Hindlimb muscle (tissue), 1 donor: ENCODE measurements at places on chromosomes 12 and 14. TPM values are rescaled to one million over a fixed set of nuclear protein-coding genes. Genes with fewer than 3 reads are reported as not detected.

RPL10L gene
- not detected for polyA plus RNA-seq

STRAP gene
- 107 TPM for polyA plus RNA-seq

HOXC12 gene
- 0.48 TPM for polyA plus RNA-seq

- no peak for DNase-seq
Observed at GRCh38 chr14:100268591-100269207, 29.8 kb downstream of the YY1 start.

GRCh38 chr12:88729196-88729595 is 148.9 kb upstream of the KITLG start:
- no peak for DNase-seq

DNA sequence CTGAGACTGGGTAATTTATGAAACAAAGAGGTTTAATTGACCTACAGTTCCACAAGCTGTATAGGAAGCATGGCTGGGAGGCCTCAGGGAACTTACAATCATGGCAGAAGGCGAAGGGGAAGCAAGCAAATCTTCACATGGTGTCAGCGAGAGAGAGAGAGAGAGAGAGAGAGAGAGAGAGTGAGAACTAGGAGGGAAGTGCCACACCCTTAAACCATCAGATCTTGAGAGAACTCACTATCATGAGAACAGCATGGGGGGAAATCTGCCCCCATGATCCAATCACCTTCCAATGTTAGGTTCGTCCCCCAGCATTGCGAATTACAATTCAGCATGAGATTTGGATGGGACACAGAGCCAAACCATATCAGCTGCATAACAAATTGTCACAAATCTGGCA is 96.7 kb downstream of the CHST11 start:
- DNase-seq = no peak

DNA sequence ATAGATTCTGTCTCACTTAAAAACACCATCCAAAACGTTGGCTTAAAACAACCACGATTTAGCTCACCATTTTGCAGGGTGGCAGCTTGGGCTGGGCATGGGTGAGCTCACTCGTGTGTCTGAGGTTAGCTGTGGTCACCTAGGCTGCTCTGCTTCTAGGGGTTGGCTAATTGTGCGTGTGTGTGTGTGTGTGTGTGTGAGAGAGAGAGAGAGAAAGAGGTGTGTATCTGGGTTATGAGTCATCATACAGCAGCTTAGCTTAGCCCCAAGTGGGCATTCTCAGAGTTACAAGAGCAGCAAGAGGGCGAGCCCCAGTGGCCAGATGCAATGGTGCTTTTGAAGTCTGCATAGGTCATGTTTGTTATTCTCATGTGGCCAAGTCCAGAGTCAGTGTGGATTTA is 6.0 kb downstream of the FBXW8 start:
- no peak for DNase-seq

- DNase-seq = no peak
Observed at GRCh38 chr12:42609605-42610004, 20.1 kb upstream of the PRICKLE1 start.

GRCh38 chr14:93044121-93044520 is 71.6 kb downstream of the ITPK1 start:
- DNase-seq = no peak

DNA sequence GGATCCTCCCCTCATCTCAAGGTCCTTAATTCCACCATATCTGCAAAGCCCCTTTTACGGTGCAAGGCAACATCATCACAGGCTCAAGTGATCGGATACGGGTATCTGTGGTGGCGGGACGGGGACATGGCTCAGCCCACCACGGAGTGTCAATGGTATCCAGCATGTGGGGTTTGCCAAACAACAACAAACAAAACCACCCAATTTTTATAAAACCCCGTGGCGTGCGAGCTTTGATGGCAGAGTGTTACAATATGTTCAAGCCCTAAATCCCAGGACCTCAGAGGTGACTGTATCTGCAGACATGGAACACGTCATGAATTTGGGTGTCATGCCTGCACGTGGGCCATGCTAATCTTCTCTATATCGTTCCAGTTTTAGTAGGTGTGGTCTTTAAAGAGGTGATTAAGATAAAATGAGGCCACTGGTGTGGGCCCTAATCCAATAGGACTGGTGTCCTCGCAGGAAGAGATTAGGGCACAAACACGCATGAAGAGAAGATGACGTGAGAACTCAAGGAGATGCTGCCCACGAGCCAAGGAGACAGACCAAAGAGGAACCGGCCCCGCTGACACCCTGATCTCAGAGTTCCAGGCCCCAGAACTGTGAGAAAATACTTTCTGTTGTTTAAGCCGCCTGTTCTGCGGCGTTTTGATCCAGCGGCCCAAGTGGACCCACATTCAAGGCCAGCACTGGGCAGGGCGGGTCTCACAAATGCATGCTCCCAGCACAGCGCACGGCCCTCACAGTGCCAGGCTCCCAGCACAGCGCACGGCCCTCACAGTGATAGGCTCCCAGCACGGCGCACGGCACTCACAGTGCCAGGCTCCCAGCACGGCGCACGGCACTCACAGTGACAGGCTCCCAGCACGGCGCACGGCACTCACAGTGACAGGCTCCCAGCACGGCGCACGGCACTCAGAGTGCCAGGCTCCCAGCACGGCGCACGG is 6.7 kb upstream of the GOLGA3 start:
- DNase-seq = no peak

DNA sequence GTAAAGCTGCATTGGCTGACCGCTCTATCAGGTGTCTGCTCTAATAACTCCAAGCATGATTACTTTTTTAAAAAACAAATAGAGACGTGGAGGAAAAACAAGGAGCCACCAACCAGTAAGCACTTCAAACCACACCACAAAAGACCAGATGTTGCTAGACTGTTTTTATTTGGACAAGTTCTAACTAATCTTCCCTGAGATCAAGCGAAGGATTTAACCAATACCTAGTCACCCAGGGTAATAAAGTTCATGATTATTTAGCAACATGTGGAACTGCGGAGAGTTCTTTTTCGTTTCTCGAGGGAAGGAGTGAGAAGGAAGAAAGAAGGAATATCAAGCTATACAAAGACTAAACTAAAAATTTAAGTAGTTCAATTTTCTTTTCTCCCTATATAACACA is 288.1 kb downstream of the DUSP6 start:
- no peak for DNase-seq

DNA sequence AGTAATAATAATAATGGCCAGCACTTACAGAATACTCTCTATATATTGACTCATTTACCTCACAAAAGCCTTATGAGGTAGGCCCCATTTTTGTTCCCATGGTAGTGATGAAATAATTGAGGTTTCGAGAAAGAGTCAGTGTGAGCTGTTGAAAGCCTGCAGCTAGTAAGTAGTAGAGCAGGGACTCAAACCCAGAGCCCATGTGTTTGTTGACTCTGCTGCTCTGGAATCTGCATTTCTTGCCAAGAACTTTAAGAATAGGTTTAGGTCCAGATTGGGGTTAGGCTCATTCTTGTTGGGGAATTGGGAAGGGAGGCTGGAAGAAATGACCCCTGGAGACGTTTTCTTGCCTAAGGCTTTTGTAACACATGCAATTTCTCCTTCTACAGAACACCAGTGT is 27.9 kb downstream of the DYRK4 start:
- no peak for DNase-seq

- no peak for DNase-seq
Observed at GRCh38 chr14:100982353-100982752, 78.8 kb upstream of the RTL1 start.

- DNase-seq = no peak
Observed at GRCh38 chr12:71503579-71504391, 64.2 kb downstream of the LGR5 start.

DNA sequence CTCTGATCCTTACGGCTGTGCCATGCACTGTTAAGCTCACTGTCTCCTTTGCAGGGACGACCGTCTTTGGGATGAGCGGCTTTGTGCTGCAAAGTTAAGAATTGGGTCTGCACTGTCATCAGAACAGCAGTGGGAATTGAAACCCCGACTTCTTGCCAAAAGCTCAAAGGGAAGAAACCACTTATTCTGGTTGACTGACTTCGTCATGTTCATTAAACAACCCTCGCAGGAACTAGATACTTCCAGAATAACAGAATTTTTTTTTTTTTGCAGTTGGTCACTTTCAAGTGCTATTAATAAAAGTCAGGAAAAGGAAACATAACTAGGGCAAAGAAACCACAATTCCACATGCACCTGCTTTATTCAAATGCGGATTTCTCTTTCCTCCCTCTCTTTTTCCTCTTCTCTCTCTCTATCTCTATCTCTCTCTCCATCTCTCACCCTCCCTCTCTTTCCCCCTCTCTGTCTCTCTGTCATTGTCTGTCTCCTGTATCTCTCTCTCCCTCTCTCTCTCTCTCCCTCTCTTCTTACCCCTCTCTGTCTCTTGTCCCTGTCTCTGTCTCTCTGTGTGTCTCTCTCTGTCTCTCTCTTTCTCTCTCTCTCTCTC is 12.3 kb upstream of the GLT1D1 start:
- no peak for DNase-seq

DNA sequence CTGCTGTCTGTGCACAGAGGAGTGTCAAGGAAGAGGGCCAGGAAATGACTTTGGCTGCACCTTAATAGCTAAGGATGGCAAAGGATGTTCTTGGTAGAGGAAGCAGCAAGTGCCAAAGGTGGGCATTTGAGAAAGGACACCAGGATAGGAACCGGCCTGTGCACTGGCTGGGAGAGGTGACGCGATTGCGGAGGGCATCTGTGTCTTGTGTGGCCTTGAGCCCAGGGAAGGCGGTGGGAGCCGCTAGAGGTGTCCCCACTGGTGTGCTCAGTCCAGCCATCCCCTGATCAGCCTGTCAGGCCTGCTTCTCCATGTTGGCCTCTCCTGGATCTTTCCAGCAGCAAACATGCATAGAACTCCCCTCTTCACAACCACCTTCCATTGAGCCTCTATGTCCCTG is 30.2 kb downstream of the PAPLN start:
- no peak for DNase-seq

- DNase-seq = no peak
Observed at GRCh38 chr12:45273717-45274271, 57.9 kb downstream of the ANO6 start.

DNA sequence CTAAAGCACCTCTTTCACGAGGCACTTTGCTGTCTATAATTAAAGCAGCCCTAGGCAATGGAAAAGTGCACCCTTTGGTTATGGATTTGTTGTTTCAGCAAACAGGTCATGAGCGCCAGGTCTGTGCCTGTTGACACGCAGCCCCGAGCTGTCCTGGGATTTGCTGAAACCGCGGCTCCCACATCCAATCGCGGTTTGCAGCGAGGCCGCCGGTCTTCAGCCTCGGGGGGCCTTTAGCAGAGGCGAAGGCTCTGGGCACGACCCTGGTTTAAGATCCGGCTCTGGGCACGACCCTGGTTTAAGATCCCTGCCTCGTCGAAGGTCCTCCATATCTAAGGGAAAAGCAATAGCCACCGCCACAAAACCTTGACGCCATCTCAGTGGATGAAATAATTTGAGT is 79.2 kb downstream of the GLT1D1 start:
- DNase-seq = no peak

DNA sequence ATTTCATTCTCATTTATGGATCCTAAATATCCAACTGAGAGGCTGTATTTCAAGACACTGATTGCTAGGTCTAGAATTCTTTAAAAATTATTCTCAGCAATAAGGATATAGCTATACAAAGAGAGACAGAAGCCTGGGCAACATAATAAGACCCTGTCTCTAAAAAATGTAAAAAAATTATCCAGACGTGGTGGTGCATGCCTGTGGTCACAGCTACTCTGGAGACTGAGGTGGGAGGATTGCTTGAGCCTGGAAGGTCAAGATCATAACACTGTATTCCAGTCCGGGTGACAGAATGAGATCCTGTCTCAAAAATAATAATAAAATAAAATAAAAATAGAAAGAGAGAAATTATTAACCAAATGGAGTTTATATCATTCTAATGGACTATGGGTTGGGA is 20.6 kb upstream of the ARID2 start:
- no peak for DNase-seq
